ENCODE measurements at places on chromosomes 12 and 14. TPM values are rescaled to one million over a fixed set of nuclear protein-coding genes. Genes with fewer than 3 reads are reported as not detected.

The DEGS2 gene
- total RNA-seq: 1.6 TPM

The NID2 gene
- total RNA-seq: 2.5 TPM

The TAS2R43 gene
- total RNA-seq: not detected

The CDH24 gene
- total RNA-seq: 16.4 TPM

The SLC6A12 gene
- total RNA-seq: not detected

The SLC38A6 gene
- total RNA-seq: 28.0 TPM

The KIF26A gene
- total RNA-seq: 3.1 TPM

The PLA2G1B gene
- not detected for total RNA-seq

Measured in PC-3 (cell line).